Natural killer cell treated with Interleukin-12 subunit alpha and Interleukin-12 subunit beta and Interleukin-15 and Interleukin-18, amount 100 ng/mL, for 72 hours (primary cell): ENCODE measurements at places on chromosomes 3 and 15.

GRCh38 chr3:9400616-9401015 lies 3.2 kb downstream of the SETD5 start:
- no peaks in the 10 kb centered on the region for H3K27me3 ChIP-seq
- peaks cover 65% of the 10 kb centered on the region for H3K4me1 ChIP-seq

DNA sequence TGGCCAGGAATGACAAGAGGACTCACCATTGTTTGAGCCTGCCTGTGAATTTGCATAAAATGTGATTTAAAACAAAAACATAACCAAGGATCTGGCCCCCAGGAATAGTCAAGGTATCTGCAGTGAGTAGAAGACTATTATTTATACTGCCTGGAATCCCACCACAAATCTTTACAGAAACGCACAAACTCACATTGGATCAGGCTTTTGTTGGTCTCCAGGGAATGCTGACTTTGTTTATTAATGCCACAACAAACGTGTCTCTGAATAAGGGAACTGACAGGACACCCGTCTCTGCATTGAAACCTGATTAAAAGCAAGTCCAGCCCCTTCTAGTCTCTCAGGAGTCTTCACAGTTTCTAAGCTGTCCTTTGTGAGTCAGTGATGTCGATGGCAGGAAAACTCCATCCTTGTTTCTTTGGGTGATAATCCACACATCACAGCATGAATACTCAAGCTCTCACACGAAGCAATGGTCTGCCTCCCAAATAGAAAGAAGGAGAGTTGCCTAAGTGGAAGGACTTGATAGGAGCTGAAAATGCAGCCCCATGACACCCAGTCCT lies 37.7 kb downstream of the CLDN18 start:
- H3K27me3 ChIP-seq, result peaks cover 4% of the 10 kb centered on the region
- no peak overlapping the region for H3K27ac ChIP-seq
- no peaks in the 10 kb centered on the region for H3K4me1 ChIP-seq
- DNase-seq, result no peak
- H3K36me3 ChIP-seq, result no peaks in the 10 kb centered on the region
- H3K4me3 ChIP-seq, result no peak overlapping the region

DNA sequence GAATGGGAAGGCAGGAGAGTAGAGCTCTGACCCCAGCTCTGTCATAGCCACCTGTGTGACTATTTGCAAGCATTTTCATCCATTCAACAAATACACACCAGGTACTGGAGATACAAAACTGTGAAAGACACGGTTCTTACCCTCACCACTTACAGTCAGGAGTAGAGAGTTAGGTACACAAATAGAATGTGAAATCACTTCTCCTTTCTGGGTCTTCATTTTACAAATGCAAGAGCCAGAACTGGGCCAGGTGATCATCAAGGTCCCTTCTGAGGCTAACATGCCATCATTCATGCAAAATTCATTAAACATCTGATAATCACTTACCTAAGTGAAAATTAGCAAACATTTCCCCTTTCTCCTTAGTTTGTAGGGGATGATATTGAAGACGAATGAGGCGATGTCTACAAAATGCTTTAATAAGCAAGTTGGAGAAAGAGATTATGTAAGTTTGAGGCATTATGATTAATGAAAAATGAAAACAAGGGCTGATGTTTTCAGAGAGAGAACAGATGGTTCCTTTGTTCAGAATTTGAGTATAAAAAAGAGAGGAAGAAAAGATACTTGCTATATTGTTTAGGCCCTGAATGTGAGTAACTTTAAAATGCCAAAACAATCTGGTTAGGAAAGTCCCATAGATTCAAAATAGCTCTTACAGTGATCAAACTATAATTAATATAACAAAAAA lies 88.6 kb downstream of the LPP start:
- no peak overlapping the region for H3K4me3 ChIP-seq
- no peak for DNase-seq
- H3K36me3 ChIP-seq, result no peaks in the 10 kb centered on the region
- peaks cover 24% of the 10 kb centered on the region for H3K4me1 ChIP-seq
- H3K27ac ChIP-seq, result no peak overlapping the region
- H3K27me3 ChIP-seq, result no peaks in the 10 kb centered on the region

- no peaks in the 10 kb centered on the region for H3K27me3 ChIP-seq
- no peak for DNase-seq
- H3K36me3 ChIP-seq, result no peaks in the 10 kb centered on the region
- peaks cover 83% of the 10 kb centered on the region for H3K4me1 ChIP-seq
Observed at GRCh38 chr3:46955801-46956259, 20.7 kb downstream of the CCDC12 start.

DNA sequence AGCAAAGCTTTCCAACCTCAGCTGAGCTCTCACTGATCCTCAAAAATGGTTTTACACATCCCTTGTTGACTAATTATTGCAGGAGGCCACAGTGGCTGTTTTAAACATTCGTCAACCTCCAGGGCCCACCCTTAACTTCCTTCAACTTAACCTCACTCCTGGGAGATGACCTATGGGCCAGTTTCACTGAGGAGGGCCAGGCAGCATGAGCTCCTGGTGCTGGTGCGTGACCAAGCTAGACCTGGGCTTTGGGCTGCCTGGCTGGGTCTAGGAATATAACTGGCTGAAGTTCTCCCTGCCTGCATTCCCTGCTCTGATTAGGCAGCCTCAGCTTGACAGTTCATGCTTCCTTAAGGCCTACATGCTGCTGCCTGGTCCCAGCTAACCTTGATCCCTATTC lies 273.7 kb upstream of the ATP11B start:
- no peaks in the 10 kb centered on the region for H3K4me1 ChIP-seq
- H3K27ac ChIP-seq, result no peak overlapping the region
- H3K27me3 ChIP-seq, result no peaks in the 10 kb centered on the region
- no peaks in the 10 kb centered on the region for H3K36me3 ChIP-seq
- H3K4me3 ChIP-seq, result no peak overlapping the region
- no peak for DNase-seq

DNA sequence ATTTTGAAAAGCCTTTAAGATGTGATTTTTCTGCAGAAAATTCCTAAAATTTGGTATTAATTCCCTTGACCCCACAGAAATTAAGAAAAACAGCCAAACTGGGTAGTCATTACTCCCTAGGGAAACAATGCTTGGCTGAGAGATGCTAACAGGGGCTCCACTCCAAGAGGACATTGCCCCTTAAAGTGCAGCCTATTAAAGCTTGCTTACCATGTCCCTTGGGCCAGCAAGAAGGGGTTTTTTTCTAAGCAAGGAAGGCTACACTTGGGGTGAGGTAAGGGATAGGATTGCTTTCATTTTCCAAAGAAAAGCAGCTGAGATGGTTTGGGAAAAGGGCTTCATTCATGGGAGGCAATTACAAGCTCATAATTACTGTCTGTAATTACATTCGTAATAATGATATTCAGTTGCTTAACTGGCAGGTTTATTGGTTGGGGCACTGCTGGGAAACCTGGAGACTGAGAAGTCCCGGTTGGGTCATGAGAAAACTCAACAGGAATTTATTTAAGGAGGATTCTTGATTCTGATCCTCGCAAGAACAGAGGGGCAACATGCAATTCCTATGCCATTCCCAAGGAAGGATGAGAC lies 247.5 kb downstream of the NR1D2 start:
- H3K36me3 ChIP-seq, result no peaks in the 10 kb centered on the region
- no peak for DNase-seq
- H3K4me3 ChIP-seq, result no peak overlapping the region
- no peak overlapping the region for H3K27ac ChIP-seq

DNA sequence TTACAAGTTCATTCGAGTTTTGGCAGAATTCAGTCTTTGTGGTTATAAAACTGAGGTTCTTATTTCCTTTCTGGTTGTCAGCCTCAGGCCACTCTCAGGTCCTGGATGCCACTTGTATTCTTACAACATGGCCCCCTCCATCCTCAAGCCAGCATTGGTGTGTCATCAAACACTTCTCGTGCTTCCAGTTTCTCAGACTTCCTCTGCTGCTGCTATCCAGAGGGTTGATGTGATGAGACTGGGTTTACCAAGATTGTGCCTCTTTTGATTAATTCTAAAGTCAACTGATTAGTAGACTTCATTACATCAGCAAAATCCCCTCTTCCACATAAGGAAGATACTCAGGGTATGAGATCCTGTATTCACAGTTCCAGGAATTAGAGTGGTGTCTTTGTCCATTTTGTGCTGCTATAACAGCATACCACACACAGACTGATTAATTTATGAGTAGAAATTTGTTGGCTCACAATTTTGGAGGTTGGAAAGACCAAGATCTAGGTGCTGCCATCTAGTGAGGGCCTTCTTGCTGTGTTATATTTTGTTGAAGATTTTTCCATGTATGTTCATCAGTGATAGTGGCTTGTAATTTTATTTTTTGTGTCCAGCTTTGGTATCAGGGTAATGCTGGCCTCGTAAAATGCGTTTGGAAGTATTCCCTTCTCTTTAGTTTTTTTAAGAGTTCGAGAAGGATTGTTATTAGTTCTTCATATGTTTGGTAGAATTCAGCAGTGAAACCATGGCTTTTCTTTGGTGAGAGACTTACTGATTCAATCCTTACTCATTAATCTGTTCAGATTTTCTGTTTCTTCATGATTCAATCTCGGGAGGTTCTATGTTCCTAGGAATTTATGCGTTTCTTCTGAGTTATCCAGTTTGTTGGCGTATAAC lies 11.1 kb downstream of the LRCH3 start:
- no peaks in the 10 kb centered on the region for H3K27me3 ChIP-seq
- H3K4me3 ChIP-seq, result peak overlapping the region; percentile 76
- H3K27ac ChIP-seq, result peak overlapping the region; percentile 85

GRCh38 chr3:138042043-138042442 lies 32.1 kb downstream of the CLDN18 start:
- no peaks in the 10 kb centered on the region for H3K4me1 ChIP-seq
- no peaks in the 10 kb centered on the region for H3K36me3 ChIP-seq
- DNase-seq, result no peak
- H3K27me3 ChIP-seq, result peaks cover 38% of the 10 kb centered on the region

GRCh38 chr15:66413579-66413978 lies 26.9 kb downstream of the MAP2K1 start:
- peaks cover 11% of the 10 kb centered on the region for H3K36me3 ChIP-seq
- H3K4me3 ChIP-seq, result no peak overlapping the region
- peaks cover 72% of the 10 kb centered on the region for H3K4me1 ChIP-seq
- DNase-seq, result no peak
- H3K27ac ChIP-seq, result no peak overlapping the region
- H3K27me3 ChIP-seq, result no peaks in the 10 kb centered on the region

DNA sequence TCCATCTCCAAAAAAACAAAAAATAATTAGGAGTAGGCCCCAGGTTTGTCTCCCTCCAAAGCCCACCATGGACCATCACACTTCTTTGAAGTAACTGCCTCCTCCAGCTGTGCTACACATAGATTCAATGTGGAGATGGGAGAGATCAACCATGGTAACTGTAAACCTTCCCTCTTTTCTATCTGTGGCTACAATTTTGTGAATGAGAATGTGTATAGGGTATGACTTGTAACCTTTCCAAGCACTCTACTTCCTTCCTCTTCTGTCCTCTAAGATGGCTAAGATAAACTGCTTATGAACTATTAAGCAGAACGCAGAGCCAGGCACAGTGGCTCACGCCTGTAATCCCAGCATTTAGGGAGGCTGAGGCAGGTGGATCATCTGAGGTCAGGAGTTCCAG lies 55.5 kb upstream of the ATP11B start:
- no peak overlapping the region for H3K4me3 ChIP-seq
- no peaks in the 10 kb centered on the region for H3K4me1 ChIP-seq
- no peaks in the 10 kb centered on the region for H3K36me3 ChIP-seq
- no peak for DNase-seq

DNA sequence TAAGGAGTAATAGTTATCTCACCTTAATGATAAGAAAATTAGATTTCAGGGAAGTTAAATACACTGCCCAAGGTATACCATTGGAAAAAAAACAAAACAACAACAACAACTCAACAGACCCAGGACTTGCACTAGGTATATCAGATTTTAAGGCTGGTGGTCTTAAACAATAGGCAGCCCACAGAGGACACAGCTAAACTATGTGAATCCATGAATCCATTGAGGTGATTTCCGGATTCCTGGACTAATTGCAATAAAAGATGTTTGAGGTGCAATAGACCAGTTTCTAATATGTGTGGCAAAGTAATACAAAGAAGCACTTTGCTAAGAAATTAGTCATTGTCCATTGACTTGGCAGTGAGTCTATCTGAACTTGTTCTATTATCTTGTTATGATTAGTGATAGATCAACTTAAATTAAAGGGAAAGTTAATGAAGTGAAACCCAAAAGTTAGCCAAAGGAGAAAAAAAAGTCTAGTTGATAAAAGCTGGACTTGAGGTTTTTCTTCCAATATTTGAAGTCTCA lies 60.9 kb upstream of the MAGI1 start:
- no peaks in the 10 kb centered on the region for H3K27me3 ChIP-seq
- H3K4me1 ChIP-seq, result no peaks in the 10 kb centered on the region
- no peak for DNase-seq
- no peaks in the 10 kb centered on the region for H3K36me3 ChIP-seq

- H3K27ac ChIP-seq, result no peak overlapping the region
- H3K27me3 ChIP-seq, result no peaks in the 10 kb centered on the region
- no peaks in the 10 kb centered on the region for H3K36me3 ChIP-seq
- DNase-seq, result no peak
Observed at GRCh38 chr15:98878862-98879261, 128.7 kb downstream of the PGPEP1L start.

- H3K4me1 ChIP-seq, result peaks cover 10% of the 10 kb centered on the region
- no peak overlapping the region for H3K4me3 ChIP-seq
- no peak for DNase-seq
- no peaks in the 10 kb centered on the region for H3K27me3 ChIP-seq
Observed at GRCh38 chr3:172329070-172329469, 119.2 kb downstream of the GHSR start.

- peaks cover 6% of the 10 kb centered on the region for H3K36me3 ChIP-seq
- H3K4me1 ChIP-seq, result peaks cover 67% of the 10 kb centered on the region
- DNase-seq, result no peak
- H3K27me3 ChIP-seq, result no peaks in the 10 kb centered on the region
Observed at GRCh38 chr15:78052545-78052944, 25.0 kb downstream of the TBC1D2B start.

DNA sequence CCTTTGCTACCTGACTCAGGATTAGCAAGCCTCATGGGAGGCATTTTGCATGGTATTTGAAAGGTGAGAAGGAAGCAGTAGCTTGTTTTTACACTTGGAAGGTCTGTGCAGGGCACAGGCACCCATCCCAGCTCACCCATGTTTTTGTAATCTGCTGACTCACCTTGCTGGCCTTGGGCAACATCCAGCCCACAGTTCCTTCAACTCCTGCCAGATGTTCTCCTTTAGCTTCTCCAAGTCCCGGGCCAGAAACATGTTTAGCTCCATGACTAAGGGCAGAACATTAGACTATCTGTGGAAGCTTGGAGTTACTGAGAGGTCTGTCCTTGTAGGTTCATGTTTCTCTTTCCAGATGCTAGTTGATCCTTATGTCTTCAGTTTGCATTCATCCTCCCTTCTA lies 12.4 kb upstream of the ZNF770 start:
- H3K4me1 ChIP-seq, result no peaks in the 10 kb centered on the region
- DNase-seq, result no peak
- no peak overlapping the region for H3K4me3 ChIP-seq
- peaks cover 16% of the 10 kb centered on the region for H3K27me3 ChIP-seq
- H3K27ac ChIP-seq, result no peak overlapping the region

DNA sequence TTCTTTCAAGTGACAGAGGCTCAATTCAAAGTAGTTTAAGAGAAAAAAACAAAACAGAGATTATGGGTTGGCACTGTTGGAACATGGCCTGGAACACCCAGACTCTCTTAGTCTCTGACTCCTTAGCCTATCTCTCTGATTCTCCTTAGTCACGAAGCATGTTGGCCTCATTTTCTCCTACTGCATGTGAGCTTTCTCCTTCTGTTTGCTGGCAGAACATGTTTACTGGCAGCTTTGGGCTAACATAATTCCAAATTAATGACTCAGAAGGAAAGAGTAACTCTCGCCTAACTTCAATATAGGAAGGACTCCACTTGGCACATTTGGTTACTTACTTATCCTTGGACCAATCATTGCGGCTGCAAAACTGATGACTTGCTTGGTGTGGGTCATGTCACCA lies 21.7 kb upstream of the CCDC39 start:
- H3K27me3 ChIP-seq, result no peaks in the 10 kb centered on the region
- no peaks in the 10 kb centered on the region for H3K4me1 ChIP-seq
- no peak overlapping the region for H3K4me3 ChIP-seq
